ENCODE measurements at places on chromosomes 6 and 20.
A peak's percentile ranks its signal among the peaks of the same experiment; 100 is the strongest.

GRCh38 chr6:167708501-167709094, 118.1 kb upstream of the AFDN start:
- DNase-seq = no peak

DNA sequence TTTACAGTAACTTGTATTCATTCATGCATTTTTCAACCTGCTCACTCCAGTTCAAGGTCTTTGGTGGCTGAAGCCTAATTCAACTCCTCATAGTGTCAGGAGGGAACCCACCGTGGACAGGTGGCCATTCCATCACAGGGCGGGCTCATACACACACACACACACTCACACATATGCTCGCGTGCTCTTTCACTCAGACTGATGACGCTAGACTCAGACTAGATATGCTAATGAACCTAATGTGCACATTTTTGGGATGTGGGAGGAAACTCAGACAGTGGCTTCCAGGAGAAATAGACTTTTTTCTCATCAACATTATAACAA, 56.7 kb downstream of the TRIM27 start:
- no peak for DNase-seq

GRCh38 chr6:12354499-12354898, 64.3 kb downstream of the EDN1 start:
- peak; percentile 37 for DNase-seq

DNA sequence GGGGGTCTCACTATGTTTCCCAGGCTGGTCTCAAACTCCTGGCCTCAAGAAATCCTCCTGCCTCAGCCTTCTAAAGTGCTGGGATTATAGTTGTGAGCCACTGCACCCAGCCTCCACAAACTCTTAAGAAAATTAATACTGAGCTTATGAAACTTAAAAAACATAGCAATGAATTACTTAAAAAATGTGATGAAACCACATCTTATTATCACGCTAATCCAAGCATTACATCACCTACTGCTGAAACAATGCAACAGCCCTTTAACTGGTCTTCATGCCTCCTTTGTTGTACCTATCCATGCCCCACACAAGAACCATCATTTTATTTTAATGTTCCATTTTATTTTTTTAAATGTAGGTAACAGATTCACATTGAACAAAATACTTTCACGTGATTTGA, 24.9 kb downstream of the SESN1 start:
- DNase-seq = no peak

GRCh38 chr6:155014137-155014536, 19.0 kb downstream of the TIAM2 start:
- no peak for DNase-seq

GRCh38 chr20:9492067-9492466, 22.3 kb upstream of the LAMP5 start:
- DNase-seq = no peak

GRCh38 chr6:14986370-14986769, 259.5 kb upstream of the JARID2 start:
- no peak for DNase-seq

- DNase-seq = no peak
Observed at GRCh38 chr20:37055276-37055675, 40.5 kb downstream of the RBL1 start.

GRCh38 chr6:50927800-50928199, 109.1 kb downstream of the TFAP2B start:
- no peak for DNase-seq

DNA sequence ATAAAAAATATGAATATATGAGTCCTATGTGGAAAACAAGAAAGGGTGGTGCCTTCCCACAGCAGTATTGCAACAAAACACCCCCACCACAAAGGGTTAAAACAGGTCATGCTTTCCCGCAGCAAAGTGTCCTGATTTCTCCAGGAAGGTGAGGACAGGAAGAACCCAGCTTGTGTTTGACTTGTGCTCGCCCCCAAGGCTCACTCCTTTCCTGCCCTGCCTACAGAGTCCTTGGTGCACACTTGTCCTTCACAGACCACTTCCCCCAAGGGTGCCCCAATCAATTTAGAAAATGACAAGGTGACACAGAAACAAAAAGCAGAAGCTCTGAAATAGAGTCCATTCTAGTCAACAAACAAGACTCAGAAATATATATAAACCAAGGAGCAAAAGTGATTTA, 237.4 kb downstream of the PTPRK start:
- no peak for DNase-seq

- no peak for DNase-seq
Observed at GRCh38 chr6:52849137-52849536, 8.5 kb upstream of the GSTA5 start.

DNA sequence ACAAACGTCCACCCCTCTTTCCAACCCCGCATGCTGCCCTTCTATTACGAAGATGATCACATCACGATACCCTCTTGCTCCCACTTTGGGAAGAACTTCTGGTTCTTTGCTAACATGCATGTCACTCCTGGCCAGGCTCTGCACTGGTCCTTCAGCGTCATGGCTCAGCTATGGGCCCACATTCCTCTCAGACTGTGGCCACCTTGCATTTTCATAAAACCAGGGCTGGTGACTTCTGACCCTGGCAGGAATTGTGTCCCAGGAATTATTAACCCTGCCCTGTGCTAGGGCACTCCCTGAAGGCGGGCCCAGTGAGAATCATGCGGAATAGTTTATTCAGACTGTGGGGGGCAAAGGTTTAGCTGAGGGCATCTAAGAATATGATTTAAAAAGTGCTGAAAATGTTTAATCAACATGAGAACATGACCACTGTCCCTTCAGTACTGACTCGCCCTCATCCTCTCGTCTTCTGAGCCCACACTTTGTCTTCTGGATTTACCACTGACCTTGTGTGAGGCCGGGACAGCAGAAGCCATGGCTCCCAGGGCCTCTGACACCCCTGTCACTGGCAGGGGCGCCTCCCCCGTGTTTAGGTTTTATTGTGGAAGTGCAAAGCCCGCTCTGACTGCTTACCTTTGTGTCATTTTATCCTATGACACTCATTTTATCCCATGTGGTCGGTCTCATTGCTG, 38.1 kb upstream of the THBS2 start:
- DNase-seq = no peak

DNA sequence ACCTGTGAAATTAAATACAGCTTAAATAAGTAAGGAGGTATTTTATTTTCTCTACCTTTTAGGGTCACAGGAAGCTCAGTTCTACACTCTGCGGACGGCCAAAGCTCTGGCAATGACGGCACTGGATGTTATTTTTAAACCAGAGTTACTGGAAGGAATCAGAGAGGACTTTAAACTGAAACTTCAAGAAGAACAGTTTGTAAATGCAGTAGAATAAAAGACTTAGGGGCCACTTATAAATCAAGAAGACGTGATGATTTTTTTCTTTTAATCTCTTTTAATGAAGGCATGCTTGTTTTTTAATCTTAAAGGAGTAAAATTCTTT, 16.2 kb downstream of the PM20D2 start:
- no peak for DNase-seq
